ENCODE measurements at places on chromosomes 4 and X. TPM values are rescaled to one million over a fixed set of nuclear protein-coding genes. Genes with fewer than 3 reads are reported as not detected.

CCNA2 gene
- 2.5 TPM for total RNA-seq

TCEAL7 gene
- total RNA-seq = 12.2 TPM

PIM2 gene
- total RNA-seq = 21.9 TPM

ELF4 gene
- 11.1 TPM for total RNA-seq

GIMD1 gene
- total RNA-seq = not detected

MAGEE1 gene
- total RNA-seq = 3.7 TPM

GUCY1B1 gene
- 34.1 TPM for total RNA-seq

OTUD6A gene
- not detected for total RNA-seq

PFKFB1 gene
- total RNA-seq = not detected

SSX2 gene
- total RNA-seq = not detected

RTL3 gene
- total RNA-seq = 1.6 TPM

- DNase-seq = no peak
Observed at GRCh38 chr4:179678093-179678814, 2236.0 kb upstream of the AGA start.

DNA sequence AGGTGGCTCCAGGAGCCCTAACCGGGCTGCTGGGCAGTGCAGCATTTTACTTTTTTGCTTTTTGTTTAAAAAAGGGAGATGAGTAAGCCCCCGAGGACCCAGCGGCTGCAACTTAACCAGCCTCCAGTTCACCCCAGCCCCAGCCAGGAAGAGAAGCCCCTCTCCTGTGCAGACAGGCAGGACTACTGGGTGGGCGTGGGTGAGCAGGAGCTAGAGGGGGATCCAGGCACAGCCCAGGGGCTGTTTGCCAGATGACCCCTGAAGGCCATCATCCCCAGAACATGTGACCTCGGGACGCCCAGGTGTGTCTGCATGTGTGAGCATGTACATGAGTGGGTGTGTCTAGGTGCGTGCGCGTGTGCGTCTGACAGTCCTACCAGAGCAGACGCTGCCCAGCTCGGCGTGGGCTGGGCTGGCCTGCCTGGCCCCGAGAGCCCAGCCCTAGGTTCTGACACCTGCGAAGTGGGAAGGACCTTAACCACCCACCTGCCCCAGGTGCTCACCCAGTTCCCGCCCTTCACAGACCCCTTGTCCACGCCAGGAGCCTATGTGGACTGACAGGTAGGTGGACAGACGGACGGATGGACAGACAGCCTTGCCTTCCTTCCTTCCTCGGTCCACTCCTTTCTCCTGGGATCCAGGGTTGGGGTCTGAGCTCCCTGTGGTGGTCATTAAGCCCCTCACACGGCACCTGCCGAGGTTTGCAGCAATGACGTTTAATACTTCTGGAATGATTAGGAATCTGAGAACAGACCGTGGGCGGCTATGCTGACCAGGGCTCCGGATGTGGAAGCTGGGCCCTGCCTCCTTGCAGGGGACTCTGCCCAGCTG is 7.8 kb upstream of the HAUS3 start:
- no peak for DNase-seq

DNA sequence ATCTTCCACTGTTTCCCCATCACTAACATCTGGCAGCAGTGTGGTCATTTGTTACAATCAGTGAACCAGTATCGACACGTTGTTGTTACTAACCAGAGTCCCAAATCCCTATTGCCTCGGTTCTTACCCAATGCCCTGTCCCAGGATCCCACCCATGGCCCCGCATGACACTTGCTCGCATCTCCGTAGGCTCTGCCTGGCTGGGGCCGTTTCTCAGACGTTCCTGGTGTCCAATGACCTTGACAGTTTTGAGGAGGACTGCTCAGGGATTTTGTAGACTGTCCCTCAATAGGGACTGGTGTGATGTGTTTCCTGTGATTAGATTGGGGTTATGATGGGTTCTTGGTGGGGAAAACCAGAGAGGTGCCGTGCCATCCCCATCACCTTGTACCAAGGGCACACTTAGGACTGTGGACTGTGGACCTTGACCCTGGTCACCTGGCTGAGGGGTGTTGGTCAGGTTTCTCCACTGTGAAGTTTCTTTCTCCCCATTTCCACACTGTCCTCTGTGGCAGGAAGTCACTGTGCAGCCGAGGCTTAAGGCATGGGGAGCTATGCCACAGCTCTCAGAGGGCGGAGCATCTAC is 108.4 kb downstream of the ADRA2C start:
- DNase-seq = no peak

DNA sequence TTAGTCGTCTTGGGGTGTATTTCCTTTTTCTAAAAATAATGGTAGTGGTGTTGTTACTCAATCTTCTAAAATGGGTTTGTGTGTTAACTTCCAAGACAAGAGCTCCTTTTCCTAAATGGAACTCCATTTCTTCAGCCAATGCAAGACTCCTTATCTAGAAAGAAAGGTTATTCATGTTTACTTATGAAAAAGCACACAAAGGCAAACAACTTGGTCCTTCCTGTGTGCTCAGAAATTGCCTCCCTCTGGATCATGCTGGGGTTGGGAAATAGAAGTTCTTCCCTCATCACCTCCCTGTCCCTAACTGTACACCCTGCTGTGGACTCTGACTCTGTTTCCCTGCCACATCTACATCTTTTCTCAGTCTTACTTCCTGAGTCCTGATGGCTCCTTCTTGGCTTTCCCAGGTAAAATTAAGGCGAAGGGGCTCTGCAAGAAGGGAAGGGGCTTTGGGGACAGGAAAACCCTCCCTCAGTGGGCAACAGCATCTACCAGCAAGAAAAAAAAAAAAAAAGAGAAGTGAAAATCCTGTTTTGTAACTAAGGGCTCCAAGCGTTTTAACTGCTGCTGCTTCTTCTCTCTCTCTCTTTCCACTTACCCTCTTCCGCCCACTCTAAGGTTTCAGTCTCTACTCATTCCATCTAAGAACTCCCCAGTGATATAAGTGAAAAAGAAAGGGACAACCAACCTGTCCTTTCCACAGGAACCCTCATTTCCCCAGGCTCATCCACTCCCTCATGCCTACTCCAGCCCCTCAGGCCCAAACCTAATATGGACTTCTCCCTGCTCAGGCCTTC is 19.8 kb upstream of the TASL start:
- no peak for DNase-seq

DNA sequence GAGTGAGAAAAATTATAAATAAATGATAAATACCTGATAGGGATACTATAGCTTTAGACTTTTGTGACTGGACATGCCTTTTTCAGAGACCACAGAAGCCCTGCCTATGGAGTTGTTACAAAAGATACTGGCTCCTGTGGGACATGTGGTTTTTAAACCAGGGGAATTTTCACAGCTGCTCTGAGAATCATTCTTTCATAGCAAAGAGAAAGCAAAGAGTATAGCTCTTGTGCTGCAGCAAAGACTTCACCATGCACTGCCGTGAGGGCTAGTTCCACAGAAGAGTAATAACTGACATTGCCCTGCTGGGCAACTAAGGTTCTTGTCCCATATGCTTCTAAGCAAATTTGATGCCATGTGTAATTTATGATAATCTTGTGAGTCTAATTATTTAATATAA is 98.2 kb downstream of the MAPK10 start:
- DNase-seq = no peak

DNA sequence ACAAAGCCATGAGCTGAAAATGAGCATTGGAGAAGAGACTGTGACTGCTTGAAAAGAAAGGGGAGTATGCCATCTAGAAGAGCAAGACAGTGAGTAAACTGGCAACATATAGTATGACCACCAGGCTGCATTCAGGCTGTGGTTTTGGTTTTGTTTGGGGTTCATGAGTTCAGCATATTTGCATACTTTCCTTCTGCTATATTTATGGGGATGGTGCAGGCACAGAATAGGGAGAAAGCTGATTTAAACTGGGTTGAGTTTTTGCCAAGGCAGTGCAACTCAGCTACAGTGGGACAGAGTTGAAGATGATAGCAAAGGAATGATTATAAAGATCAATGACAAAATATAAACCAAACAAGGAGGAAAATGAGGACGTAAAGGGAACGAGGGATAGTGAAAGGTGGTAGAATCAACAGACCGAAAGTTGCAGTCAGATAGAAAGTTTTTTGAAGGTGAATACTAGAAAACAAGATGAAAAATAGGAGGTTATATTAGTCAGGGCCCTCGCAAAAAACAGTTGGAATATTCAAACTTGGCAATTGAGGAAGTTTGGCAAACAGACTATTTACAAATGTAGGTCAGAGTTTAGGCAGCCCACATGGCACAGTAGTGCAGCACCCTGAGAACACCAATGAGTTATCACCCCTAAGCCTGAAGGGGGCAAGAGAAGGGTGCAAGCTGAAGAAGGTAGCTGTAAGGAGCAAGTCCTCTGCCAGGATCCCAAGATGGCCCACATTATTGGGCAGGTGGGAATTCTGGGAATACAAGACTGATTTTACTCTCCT is 114.8 kb upstream of the MAP9 start:
- DNase-seq = no peak

DNA sequence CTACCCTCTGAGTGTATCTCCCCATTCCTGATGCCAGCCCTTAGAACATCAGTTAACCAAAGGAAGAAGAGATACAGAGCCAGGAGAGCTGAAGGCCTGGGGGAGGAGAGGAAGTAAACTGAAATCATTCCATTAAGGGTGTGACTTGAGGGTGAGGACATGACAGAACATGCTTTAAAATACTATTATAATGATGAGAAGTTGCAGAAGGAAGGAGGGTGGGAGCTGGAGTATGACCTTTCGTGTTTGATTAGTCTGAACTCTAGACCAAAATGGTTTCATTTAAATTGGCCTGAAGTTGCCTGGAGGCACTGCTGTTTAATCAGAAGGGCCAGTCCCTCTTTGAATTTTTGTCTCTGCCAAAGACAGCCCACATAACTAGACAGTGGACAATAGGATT is 11.4 kb downstream of the INTS6L start:
- DNase-seq = no peak

- no peak for DNase-seq
Observed at GRCh38 chrX:42398967-42399631, 378.9 kb downstream of the PPP1R2C start.

- no peak for DNase-seq
Observed at GRCh38 chrX:9878146-9878820, 88.9 kb upstream of the CLDN34 start.

DNA sequence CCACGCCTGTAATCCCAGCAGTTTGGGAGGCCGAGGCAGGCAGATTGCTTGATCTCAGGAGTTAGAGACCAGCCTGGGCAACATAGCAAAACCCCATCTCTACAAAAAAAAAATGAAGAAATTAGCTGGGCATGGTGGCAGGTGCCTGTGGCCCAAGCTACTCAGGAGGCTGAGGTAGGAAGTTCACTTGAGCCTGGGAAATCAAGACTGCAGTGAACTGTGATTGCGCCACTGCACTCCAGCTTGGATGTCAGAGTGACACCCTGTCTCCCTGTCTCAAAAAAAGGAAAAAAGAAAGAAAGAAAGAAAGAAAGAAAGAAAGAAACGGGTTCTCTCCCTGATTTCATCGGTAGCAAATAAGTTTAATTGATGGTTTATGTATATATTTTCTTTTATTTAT is 64.6 kb upstream of the ESX1 start:
- no peak for DNase-seq

DNA sequence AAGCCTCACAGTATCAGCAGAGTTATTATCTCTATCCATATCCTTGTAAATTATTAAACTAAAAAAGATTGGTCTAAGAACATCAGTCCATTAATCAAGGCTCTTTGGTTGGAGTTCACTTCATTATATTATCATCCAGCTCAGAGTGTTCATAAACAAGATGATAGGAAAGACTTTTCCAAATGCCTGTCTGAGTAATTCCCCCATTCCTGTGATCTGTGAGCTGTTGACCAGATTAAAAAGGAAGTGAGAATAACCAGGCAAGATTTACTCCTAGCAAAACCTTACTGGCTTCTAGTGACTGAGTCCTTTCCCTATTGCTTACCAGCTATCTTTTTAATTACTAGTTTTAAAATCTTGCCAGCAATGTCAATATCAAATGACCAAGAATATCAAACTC is 14.9 kb downstream of the PKD2 start:
- no peak for DNase-seq

- no peak for DNase-seq
Observed at GRCh38 chr4:136203199-136203598, 1329.1 kb downstream of the PCDH18 start.

DNA sequence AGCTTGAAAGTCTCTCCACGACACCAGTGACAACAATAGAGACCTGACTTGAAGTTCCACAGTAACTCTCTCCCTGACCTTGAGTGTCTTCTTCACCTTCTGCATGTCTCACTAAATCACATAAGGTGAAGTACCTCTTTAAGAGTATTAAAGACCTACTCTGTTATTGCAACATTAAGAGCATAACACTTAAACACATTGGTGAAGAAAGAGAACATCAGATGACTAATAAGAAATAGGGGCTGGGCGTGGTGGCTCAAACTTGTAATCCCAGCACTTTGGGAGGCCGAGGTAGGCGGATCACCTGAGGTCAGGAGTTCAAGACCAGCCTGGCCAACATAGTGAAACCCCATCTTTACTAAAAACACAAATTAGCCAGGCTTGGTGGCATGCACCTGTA is 33.9 kb upstream of the MAPK10 start:
- no peak for DNase-seq

- no peak for DNase-seq
Observed at GRCh38 chr4:77006753-77007353, 57.3 kb downstream of the SEPTIN11 start.

GRCh38 chrX:118976599-118977340 is 2.4 kb downstream of the LONRF3 start:
- no peak for DNase-seq
